ENCODE measurements at places on chromosomes 2 and 18.

DNA sequence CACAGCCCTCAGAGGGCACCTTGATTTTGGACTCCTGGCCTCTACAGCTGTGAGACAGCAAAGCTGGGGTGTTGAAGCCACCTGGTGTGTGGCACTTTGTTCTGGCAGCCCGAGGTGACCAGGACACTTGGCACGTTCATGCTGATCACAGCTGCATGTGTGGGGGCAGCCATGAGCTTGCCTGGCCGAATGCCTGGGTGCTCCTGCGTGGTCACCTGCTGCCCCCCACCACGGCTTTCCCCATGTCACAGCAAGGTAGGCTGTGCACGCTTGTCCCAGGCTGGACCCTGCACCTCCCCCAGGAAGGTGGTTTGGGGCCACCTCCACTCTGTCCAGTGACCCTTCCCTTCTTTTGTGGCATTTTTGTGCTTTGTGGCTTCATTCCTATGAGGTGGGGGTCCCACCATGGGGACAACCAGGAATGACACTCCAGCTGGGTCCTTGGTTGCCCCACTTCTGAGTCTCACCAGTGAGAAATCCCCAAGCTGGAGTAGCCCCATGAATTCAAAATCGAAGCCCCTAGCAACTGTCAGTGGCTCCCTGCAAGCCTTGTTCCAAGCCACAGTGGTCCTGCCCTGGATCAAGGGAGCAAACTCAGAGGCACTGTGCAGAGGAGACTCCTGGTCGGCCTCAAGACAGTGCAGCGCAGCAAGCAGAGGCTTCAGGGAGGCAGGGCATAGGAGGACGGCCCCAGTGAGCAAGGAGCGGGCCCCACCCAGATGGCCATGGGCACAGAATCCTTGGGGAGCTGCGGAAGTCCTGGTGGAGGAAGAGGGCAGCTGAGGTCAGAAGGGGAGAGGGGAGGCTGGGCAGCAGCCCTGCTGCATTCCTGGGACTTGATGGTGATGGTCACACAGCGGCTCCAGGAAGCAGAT, 121.4 kb upstream of the HS6ST1 start:
- DNase-seq = no peak

GRCh38 chr2:239152239-239152915, 248.4 kb downstream of the HDAC4 start:
- DNase-seq = no peak

DNA sequence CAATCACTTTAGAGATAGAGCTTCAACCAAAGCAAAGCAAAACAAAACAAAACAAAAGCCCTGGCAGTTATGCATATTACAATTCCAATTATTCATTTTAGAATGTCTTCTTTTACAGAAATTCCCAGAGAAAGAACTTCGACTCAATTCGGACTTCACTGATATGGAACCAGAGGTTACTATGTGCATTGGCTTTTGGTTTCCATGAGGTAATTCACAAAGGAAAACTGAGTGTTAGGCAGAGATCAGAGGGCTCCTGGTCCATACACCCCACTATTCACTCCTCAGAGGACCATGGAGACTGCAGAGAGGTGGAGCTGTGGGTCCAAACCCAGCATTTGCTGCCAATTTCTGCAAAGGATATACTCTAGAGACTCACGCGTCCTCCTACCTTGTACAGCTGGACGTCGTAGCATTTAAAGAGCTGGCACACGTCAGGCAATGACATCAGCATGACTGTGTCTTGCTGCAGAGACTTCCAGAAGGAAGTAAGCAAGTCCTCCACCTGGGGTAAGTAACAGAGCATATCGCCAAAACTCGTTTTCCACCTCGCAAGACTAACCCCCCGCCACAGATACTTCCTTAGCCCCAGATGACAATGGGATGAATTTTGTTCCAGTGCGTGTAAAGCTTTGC, 31.3 kb upstream of the CREG2 start:
- no peak for DNase-seq

- no peak for DNase-seq
These were observed 104.5 kb downstream of the SNTG2 start for GRCh38 chr2:1055014-1055595.

DNA sequence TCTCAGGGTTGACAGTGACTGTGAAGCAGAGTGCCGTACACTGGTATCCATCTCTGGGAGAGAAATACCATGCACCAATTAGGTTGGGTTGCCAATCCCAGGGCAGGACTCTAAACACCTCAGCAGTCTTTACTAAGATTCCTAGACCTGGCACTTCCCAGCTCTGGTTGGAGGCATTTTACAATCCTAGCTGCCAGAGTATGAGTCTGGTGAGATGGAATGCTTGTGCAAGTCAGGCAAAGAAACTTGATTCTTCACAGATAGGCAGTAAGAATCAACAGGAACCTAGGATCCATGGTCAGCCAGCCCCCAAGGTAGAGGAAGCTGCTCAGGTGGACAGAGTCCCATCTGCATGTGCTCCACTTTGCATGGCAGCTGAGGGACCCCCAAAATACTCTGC, 6.0 kb upstream of the UGT1A5 start:
- no peak for DNase-seq

GRCh38 chr2:28588292-28588670, 92.4 kb downstream of the PLB1 start:
- no peak for DNase-seq

GRCh38 chr2:73297586-73297985, 4.2 kb upstream of the EGR4 start:
- DNase-seq = no peak

DNA sequence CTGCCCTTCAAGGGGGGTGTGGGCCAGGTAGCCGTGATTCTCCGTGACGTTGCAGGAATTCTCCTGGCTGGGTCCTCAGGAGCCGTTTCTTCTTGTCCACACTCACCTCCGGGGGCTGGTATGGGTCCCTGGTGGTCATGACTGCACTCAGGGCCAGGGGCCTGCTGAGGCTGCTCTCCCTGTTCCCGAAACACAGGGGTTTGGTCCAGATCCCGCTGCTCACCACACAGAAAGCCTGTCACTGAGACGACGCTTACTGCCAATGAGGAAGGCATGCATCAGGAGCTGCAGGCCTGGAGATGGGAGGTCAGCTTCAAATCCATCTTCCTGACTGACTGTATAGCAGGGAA, 160.7 kb downstream of the RTP5 start:
- DNase-seq = no peak

- DNase-seq = no peak
These were observed 70.8 kb downstream of the XIRP2 start for GRCh38 chr2:166958986-166959481.

- DNase-seq = no peak
These were observed 8.7 kb downstream of the NPPC start for GRCh38 chr2:231917280-231918066.

DNA sequence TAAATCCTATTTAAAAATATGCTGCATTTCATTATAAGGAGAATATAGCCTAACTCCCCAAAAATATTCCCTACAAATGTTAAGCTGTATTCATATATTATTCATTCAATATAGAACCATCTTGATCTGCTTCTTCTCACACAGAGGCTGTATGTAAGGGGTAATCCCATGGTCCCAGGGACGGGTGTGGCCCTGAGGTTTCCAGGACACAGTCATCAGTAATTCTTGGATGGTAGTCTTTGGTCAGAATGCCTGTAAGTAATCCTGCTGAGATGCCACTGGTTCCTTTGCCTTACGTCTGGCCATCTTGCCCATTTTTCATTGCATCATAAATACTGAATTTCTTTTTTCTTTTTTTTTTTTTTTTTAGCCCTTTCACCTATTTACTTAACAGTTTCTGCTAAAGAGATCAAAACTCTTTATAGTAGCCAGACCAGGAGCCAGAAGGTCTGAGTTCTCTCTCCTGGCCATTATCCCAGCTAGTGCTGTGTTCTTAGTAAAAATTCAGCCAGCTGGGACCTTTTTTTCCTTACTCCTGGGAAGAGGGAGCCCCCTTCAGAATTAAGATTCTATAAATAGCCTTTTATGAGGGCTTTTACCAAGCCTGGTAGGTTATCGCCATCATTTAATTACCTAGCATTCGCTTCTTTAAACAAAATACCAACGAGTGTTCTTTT, 134.9 kb downstream of the SOX11 start:
- DNase-seq = no peak

- no peak for DNase-seq
These were observed 111.6 kb downstream of the TACR1 start for GRCh38 chr2:75087736-75088135.

DNA sequence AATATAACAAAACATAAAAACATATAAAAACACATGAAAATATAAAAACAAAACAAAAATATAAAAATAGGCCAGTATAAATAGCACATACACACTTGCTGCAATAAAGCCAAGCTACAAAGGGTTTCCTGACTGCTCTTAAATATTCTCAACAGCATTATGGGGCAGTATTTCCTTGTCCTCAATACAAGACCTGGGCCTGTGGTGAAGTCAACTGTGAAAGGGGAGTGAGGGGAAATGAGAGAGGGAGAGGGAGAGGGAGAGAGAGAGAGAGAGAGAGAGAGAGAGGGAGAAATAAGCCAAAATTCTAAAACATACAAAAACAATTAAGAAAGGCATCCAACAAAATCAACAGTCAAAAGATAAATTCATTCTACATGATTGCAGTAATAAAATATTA, 82.6 kb upstream of the NEDD4L start:
- DNase-seq = no peak

DNA sequence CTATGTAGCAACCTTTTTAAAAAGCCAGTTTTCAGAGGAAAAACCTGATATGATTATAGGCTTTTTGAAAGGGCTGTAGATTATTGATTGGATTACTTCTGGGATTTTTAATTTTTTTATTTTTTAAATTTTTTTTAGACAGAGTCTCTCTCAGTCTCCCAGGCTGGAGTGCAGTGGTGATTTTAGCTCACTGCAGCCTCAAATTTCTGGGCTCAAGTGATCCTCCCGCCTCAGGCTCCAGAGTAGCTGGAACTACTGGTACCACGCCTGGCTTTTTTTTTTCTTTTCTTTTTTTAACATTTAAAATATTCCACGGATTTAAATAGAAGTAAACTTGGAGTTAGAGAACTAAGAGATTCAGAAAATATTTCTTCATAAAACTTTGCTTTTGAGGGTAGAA, 1.2 kb downstream of the MRPL19 start:
- DNase-seq = no peak

DNA sequence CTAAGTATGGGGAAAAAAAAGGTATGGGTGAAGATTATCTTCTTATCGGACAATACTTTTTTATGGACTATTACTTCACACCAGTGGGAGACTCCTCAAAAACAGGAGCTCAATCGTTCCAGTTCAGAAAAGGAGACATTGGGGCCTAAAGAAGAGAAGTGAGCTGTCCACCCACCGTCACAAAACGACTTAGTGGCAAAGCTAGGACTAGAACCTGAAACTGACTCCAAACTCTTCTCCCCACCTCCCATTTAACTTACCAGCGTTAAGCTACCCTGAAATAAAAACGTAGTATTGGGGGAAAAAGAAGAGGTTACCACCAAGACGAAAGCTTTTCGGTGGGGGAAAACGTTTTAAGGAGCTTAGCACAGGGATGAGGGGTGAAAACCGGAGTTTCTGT, 503 bp downstream of the GTF3C3 start:
- DNase-seq = no peak

- DNase-seq = no peak
These were observed 1.5 kb downstream of the PPIG start for GRCh38 chr2:169585673-169586072.

- no peak for DNase-seq
These were observed 352.7 kb upstream of the CDH2 start for GRCh38 chr18:28529644-28530043.

DNA sequence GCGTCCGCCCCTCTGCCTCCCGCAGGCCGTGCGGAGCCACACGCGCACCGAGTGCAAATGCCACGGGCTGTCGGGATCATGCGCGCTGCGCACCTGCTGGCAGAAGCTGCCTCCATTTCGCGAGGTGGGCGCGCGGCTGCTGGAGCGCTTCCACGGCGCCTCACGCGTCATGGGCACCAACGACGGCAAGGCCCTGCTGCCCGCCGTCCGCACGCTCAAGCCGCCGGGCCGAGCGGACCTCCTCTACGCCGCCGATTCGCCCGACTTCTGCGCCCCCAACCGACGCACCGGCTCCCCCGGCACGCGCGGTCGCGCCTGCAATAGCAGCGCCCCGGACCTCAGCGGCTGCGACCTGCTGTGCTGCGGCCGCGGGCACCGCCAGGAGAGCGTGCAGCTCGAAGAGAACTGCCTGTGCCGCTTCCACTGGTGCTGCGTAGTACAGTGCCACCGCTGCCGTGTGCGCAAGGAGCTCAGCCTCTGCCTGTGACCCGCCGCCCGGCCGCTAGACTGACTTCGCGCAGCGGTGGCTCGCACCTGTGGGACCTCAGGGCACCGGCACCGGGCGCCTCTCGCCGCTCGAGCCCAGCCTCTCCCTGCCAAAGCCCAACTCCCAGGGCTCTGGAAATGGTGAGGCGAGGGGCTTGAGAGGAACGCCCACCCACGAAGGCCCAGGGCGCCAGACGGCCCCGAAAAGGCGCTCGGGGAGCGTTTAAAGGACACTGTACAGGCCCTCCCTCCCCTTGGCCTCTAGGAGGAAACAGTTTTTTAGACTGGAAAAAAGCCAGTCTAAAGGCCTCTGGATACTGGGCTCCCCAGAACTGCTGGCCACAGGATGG, 7.1 kb upstream of the WNT10A start:
- DNase-seq = no peak

GRCh38 chr2:144256996-144257707, 262.8 kb downstream of the ZEB2 start:
- no peak for DNase-seq

- DNase-seq = no peak
These were observed 242.1 kb upstream of the RND3 start for GRCh38 chr2:150729495-150729955.

DNA sequence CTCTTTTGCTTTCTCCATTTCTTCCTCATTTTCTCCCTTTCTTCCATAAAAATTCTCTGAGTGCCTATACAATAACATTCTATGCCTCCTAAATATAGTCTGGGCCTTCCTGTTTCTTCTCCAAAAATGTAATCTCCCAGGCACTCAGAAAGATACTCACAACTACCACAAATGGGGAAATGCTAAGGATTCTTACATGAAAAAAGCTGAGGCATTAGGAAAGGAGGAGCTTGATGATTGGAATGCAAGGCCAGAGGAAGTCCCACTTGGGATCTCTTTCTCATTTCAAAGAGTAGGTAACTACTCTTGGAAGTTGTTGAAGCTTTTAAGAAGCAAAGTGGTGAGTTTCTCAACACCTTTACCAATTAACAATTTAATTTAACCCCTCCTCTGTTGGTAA, 3.4 kb downstream of the VSNL1 start:
- DNase-seq = no peak

DNA sequence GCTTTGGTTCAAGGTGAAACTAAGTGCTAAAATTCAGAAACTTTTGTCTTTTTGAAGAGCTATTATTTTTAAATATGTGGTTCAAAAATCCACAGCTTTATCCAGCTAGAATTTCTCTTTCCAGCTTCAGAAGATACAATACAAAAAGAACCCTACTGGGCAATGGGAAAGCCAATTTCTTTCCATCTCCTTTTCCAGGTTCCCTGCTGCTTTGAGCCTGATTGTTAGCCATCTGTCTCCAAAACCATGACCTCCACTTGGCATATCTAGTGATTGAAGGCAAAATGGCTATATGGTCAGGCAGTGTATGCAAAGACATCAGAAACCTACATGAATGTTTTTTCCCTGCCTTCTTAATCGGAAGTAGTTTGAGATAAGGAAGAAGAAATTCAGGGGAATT, 134.1 kb downstream of the KCNH7 start:
- no peak for DNase-seq

Measured in activated CD4-positive, alpha-beta T cell treated with anti-CD3 and anti-CD28 coated beads for 24 hours (primary cell).